Hepatocyte (in vitro differentiated cells): ENCODE measurements at places on chromosomes 3 and 15. TPM values are rescaled to one million over a fixed set of nuclear protein-coding genes. Genes with fewer than 3 reads are reported as not detected.
A peak's percentile ranks its signal among the peaks of the same experiment; 100 is the strongest.

Gene CLRN1
- total RNA-seq = not detected in 2 replicates

Gene ZNF660
- 4.5 and 9.8 TPM in 2 replicates for total RNA-seq

DNA sequence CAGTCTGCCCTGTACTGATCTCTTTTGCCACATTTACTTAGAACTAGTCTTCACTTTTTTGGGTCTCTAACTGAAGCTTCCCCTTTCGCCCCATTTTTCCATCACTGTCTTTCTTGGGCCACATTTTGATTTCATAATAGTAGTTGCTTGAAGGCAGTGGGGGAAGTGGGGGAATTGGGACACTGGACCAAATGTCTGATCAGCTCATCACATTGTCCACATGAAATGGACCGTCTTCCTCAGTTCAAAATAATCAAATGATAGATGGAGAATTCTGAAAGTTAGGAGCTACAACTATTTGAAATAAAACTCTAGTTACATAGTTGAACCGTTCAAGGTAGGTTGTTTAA is 747 bp downstream of the PDCD6IP start:
- no peaks in the 10 kb centered on the region for H3K27me3 ChIP-seq
- peak overlapping the region; percentile 100 for H3K27ac ChIP-seq
- H3K4me3 ChIP-seq = peak overlapping the region; percentile 97
- DNase-seq = no peak

DNA sequence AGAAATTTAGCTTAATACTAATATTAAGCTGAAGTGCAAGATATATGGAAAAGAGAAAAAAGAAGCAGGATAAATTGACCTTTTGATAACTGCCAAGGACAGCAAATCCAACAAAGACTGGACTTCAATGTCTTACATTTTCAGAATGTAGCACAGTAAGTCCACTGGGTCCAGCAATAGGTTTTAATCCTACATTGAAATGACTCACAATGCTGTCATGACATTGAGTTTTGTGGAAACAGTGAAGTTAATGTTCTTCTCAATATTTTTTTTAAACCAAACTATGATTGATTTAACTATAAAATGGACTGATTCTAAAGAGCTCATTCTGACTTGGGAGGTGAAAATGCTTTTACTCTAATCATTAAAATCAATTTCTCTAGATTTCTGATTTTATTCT is 166.6 kb upstream of the ZNF717 start:
- H3K4me3 ChIP-seq = no peak overlapping the region
- no peaks in the 10 kb centered on the region for H3K36me3 ChIP-seq
- H3K4me1 ChIP-seq = no peaks in the 10 kb centered on the region
- no peak for DNase-seq
- no peak overlapping the region for H3K27ac ChIP-seq

- no peak for DNase-seq
- no peaks in the 10 kb centered on the region for H3K36me3 ChIP-seq
- no peak overlapping the region for H3K27ac ChIP-seq
Measured at GRCh38 chr15:73353734-73354133, 15.0 kb downstream of the HCN4 start.

DNA sequence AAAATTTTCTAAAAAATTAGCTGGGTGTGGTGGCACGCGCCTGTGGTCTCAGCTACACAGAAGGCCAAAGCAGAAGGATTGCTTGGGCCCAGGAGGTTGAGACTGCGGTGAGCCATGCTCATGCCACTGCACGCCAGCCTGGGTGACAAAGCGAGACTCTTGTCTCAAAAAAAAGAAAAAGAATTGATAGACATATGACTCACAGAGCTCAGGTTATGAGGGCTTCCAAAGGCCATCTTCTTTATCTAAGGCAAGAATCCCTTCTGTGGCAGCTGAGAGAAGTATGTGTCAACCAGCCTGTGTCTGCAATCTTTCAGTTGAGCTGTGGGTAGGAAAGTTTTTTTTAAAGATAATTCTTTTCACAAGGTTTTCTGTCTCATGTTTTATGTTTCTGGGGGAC is 53.9 kb downstream of the MRPS25 start:
- H3K4me1 ChIP-seq = peaks cover 4% of the 10 kb centered on the region
- peak; percentile 37 for DNase-seq
- peak overlapping the region; percentile 79 for H3K27ac ChIP-seq
- peaks cover 4% of the 10 kb centered on the region for H3K36me3 ChIP-seq
- H3K4me3 ChIP-seq = no peak overlapping the region
